ENCODE measurements at places on chromosomes 2 and 18.

DNA sequence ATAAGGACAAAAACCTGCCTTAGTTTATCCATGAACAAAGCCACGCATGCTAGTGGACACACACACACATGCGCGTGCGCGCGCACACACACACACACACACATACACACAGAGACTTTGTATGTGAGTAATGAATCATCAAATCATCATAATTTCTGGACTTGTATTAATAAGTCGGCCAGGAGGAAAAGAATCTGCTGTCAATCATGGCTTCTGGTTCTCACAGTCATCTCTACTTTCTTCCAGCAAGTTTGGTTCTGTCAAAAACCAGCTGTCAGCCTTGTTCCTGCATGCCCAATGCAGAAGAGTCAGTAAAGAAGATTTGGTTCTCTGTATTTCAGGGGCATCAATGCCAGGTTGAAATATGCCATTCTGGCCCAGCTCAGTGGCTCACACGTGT, 1.1 kb upstream of the TTR start:
- no peak for DNase-seq

DNA sequence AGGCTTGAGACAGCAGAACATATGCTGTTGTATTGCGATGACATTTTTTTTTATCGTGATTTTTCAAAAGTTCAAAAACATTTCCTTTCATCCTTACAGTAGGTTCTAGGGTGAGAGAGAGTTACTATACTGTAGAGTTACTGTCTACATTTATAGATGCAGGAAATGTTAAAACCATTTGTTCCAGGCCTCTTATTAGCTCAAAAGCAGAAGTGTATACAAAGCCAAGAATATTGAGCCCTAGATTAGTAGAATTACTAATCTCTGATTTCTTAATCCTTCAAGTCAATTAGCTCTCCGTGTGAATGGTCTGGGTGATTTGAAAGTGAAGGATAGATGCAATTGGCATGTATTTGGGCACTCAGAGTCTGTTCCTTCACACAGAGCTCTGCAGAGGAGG, 73.1 kb downstream of the MAPRE2 start:
- no peak for DNase-seq

DNA sequence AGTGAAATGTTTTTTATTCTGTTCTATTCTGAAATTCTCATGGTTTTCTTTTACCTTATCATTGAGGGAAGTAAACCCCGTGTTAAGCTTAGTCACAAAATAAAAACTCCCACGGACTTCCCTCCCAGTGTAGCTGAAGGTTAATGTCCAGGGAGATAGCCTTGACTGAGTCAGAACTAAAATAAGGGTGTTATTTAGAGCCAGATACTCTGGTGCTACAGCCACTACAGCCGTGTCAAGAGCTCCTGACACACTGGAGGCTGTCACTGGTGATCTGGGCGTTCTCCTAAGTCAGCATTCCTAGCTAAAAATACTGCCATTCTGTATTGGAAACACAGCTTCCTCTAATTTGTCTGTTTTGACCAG, 82.0 kb upstream of the RANBP2 start:
- DNase-seq = no peak

GRCh38 chr2:191746346-191747169, 68.6 kb downstream of the NABP1 start:
- no peak for DNase-seq

DNA sequence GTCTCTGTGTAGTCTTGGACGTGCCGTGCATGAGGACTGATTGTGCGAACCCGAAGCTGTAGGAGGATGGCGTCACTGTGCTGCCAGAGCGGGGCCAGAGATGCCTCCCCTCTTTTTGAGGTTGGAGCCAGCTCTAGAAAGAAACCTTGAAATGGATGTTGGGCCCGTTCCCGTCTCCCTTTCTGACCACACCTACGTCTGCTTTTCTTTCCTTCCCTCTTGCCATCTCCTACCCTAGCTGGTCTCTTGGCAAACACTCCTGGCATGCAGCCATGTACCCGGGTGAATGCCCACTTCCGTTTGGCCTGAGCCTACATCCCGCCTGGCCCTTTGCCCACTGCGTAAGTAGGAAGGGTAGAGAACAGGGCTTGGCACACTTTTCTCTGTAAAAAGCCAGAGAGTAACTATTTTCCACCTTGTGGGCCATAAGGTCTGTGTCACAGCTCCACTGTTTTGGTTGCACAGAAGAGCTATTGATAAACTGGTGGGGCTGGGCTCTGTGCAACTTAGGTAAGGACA, 37.4 kb downstream of the SH3BP4 start:
- no peak for DNase-seq

- no peak for DNase-seq
Observed at GRCh38 chr18:8990276-8991031, 112.0 kb upstream of the NDUFV2 start.

- DNase-seq = no peak
Observed at GRCh38 chr2:223923976-223924375, 21.2 kb downstream of the WDFY1 start.

GRCh38 chr18:11096411-11096810, 53.0 kb downstream of the PIEZO2 start:
- DNase-seq = no peak

- DNase-seq = no peak
Observed at GRCh38 chr2:102346381-102347130, 9.0 kb upstream of the IL18R1 start.

DNA sequence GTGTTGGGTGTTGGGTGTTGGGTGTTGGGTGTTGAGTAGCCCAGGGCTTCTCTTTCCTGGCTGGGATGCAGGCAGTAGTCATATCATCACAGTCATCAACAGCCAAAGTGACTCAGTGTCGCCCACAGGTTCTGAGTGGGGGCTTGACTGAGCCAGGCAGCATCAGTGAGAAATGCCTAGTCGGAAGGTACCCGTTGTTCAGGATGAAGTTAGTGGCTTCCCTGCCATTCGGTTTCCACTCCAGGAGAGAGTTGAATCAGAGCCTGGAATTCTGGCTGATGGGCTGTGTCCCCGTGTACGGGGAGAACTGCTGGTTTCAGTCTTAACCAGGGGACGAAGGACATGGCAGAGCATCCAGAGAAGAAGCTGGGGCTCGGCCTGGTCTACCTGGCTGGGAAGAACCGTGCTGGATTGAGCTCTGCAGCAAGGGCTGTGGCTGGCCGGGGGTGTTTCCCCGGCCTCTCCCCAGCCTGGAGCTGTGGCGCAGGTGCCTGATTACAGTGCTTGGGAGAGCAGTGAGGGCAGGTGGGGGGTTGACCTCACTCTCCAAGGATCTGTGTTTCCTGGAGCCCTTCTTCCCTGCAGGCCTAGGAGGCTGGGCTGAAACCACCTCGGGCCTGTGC, 49.4 kb downstream of the AGAP1 start:
- no peak for DNase-seq

GRCh38 chr18:45370255-45371010, 244.8 kb upstream of the SLC14A2 start:
- peak; percentile 37 for DNase-seq

GRCh38 chr18:74288730-74289129, 3.0 kb downstream of the CYB5A start:
- DNase-seq = no peak

DNA sequence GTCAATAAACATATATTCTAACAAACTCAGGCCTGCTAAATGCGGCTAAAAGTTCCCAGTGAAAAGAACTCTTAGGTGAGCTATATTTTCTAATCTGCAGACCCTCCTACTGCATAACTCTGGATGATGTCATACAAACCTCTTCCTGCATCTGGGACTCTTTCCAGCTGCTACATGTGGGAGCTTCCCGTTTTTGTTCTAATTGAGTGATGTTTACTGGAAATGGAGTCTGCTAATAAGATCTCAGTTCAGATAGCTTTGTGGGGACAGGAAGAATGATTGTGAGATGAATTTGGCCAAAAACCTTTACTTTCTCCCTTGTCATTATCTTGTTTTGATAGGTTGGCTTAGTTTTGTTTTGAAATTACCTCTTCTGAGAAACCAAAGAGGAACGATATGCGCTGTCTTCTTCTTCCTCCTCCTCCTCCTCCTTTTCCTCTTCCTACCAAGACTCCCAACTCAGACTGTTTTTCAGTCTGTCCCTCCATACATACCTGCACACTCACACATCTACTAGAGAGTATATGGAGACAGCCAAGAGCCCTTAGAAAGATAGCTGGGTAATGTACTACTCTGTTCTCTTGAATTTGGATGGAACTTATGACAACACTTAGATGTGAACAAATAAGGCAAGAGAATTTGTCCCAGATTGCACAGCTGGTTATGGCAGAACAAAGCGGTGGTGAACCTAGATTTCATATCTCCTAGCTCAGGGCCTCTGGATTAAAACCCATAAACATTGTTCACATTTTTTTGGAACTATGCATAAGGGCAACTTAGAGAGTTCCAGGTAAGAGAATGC, 39.8 kb upstream of the AAK1 start:
- DNase-seq = no peak

GRCh38 chr2:168079236-168079635, 168.2 kb downstream of the STK39 start:
- DNase-seq = no peak

DNA sequence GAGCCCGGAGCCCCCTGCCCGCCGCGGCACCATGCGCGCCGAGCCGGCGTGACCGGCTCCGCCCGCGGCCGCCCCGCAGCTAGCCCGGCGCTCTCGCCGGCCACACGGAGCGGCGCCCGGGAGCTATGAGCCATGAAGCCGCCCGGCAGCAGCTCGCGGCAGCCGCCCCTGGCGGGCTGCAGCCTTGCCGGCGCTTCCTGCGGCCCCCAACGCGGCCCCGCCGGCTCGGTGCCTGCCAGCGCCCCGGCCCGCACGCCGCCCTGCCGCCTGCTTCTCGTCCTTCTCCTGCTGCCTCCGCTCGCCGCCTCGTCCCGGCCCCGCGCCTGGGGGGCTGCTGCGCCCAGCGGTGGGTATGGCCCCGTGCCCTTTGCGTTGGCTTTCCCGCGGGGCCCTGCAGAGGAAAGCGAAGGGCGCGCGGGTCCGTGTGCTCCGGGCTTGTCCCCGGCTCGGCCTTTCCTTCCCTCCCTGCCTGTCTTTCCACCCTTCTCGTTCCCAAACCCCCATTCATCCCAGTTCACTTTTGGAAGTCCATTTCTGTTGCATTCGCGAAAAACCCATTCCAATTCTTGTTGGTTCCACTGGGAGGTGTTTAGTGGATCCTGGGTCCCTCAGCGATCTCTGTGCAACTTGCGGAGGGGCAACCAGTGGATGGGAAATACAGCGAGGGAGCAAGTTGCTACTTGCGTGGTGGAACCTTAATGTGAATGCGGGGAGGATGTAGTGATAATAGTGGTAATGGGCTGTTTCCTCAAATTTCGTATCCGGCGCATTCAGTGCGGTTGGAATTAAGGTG, 599 bp downstream of the ADAM23 start:
- peak; percentile 81 for DNase-seq

- no peak for DNase-seq
Observed at GRCh38 chr2:164510895-164511294, 110.4 kb downstream of the GRB14 start.

- no peak for DNase-seq
Observed at GRCh38 chr2:206728277-206729199, 10.3 kb upstream of the DYTN start.

DNA sequence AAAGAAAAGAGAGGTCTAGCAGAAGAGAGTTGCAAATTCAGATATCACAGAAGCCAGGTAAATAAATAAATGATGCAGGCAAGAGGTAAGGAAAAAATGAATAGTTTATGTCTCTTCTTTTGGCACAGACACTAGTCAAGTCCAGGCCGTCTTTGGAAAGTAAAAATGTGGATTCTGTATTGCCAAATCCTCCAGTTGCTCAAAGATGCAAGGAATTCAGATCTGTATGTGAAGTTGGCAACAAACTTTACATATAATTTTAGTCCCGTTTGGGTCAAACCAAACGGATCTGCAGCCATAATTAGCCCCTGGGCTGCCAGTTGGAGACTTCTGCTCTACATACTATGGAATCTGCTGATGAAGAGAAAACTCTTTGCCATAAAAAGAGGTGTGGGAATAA, 200.5 kb upstream of the RND3 start:
- DNase-seq = no peak

GRCh38 chr2:240917009-240917683, 11.0 kb downstream of the CROCC2 start:
- DNase-seq = no peak

DNA sequence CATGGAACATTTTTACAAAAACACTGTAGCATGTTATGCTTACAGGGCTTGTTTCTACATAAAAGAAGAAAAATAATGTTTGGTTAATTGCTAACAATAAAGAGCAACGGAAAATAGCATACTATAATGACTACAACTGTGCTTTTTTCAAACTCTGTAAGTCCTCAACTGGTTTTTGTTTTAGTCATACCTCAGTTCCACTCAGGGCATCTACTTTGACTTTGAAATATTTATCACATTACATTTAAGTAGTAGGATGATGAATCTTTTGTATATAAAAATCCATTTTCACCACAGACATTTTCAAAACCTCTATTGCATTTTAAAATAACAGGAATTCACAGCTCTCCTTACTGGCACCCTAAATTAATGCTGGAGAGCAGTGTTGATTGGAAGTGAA, 8.3 kb downstream of the SATB2 start:
- DNase-seq = no peak

DNA sequence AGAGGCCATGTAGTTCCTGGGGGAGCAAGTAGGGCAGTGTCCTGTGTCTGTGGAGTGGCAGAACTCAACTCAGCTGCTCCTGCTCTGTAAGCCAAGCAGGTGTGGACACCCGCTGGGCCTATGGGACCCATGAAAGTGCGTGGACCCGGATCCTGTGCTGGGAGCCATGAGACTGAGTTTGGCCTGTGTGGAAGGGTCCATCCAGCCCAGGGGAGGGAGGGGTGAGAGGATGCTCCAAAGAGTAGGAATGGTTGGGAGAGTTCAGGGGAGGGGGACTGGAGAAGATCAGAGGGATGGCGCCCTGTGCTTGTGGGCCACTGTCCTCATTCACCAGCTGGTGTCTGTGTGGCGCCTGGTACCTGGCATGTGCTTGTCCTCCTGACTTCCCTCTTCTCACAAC, 226.4 kb upstream of the HS6ST1 start:
- DNase-seq = no peak

GRCh38 chr18:43277164-43277600, at the start of gene SYT4:
Gene SYT4, minus strand, starts transcription at chr18:43277490. Its CDS starts 209 bp downstream, at chr18:43277281.
- peak; percentile 84 for DNase-seq

DNA sequence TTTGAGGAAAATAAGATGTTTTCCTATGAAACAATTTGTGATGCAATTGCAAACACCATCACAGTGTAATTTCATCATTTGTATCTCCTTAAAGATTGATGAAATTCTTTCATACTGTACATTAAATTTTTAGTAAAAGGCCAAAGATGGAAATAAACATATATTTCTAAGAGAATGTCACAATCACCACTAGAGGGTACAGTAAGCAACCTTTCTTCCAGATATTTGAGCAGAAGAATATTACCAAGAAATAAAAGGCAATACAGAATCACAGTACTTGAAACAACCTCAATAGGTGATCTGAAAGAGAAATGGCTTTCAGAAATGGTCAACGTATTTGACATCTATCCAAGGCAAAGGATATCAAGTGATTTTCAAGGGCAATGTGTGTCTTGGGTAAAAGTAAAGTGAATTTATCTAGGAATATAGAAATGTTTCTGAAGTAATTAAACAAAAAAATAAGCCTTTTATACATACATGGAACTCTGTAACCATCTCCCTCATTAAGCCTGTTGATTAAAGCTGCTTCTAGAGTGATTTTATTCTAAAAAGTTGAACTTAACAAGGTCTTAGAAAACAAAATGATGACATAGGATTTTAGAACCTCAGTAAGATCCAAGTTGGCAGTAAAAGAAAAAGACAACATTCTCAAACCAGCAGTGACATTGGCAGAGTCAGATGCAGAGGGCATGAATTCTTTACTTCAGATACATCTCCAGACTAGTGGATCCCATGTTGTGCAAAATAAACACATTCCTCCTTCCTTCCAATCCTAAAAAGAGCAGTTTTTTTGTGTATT, 90.3 kb upstream of the SESTD1 start:
- DNase-seq = no peak

Measured in NCI-H1417 (cell line).